Stimulated activated CD4-positive, alpha-beta T cell treated with anti-CD3 and anti-CD28 coated beads, Interleukin-1b, Interleukin-23, amount 100 ng/mL, for 1 hour (primary cell): ENCODE measurements at places on chromosomes 12 and 14.

DNA sequence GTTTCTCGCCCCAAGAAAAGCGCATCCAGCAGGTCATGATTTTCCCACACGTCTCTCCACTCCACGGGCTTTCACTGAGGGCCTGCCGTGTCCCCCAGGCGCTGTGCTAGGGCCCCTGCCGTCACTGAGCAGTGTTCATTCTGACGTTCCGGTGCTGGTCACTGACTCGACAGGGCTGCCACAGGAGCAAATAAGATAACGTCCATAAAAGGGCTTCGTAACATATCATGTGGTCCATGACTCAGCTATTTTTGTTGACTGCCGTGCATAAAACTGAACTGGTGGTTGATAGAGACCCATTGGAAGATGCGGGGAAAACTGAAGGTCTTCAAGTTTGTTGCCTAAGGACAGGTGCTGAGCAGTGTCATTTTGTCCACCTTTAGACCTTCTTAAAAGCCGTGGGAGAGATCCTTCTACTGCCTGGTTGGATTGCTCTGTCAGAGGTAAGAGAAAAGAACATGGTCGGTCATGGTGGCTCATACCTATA is 46.3 kb downstream of the ADGRD1 start:
- no peak for DNase-seq

- no peak for DNase-seq
Measured at GRCh38 chr12:65123435-65124063, 2.4 kb upstream of the WIF1 start.

DNA sequence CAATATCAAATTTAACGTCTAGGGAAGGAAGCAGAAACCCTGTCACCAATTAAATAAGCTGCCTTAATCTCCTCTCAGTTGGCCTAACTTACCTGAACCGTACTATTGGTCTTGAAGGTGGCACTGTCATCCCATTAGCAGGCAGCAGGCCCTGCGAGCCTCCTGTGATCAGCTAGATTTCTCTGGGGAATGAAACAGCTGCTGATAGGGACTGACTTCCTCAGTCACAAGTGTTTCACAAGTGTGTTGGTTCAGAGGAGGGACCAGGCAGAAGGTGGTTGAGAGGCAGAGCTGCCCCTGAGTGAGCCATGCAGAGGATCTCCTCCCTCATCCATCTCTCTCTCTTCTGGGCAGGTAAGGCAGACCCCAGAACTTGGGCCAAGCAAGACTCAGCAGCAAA is 166.8 kb downstream of the DAD1 start:
- no peak for DNase-seq

DNA sequence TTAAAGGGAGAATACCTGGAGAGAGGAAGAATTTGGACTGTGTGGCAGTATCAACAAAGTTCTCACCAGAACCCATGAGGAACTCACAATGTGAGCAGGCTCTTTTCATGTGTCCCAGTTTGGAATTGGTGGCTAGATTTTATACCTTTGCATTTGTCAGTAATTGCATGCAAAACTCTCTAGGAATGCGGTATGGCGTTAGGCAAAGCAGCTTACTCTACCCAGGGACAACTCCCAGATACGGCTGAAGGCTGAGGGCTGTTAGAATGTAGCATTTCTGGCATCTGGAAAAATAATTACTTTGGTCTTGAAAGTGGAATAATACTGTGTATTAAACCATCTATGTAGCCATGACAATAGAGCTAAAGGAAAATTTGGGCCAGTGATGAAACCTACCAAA is 635.5 kb downstream of the SLC16A7 start:
- no peak for DNase-seq

DNA sequence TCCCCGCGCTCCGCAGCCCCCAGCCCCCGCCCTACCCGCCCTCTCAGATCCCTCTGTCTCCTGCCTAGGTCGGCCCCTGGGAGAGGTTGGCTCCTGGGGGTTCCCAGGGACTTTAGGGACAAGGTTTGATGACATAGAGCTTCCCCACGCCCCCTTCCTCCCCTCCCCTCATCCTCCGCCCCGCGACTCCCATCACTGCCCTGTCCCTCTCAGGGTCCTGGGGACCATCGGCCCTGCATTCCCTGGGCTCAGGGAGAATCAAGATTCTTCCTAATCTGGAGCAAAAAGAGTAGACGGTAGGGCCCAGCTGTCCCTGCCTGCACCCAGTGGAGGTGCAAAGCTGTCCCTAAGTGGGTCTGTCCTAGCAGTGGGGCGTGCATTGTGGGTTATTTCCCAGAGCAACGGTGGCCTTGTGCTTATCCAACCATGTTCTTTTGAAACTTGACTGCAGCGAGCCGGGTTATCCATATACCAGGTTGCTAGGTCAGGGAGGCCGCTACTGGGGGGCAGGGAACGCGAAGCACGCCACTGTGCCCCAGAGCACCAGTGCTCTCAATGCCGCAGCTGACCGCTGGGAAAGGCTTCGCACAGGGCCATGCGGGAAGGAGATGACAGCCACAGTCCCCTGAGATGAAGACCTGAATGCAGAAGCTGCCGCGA is 124.4 kb upstream of the PRMT8 start:
- DNase-seq = no peak

GRCh38 chr14:37655418-37655817 is 60.0 kb downstream of the TTC6 start:
- DNase-seq = no peak

GRCh38 chr14:83870546-83871270 is 1659.2 kb upstream of the FLRT2 start:
- no peak for DNase-seq

- no peak for DNase-seq
Measured at GRCh38 chr12:77497647-77498046, 333.0 kb upstream of the NAV3 start.

GRCh38 chr12:59780605-59781135 is 184.8 kb downstream of the SLC16A7 start:
- no peak for DNase-seq

- no peak for DNase-seq
Measured at GRCh38 chr14:89466944-89467343, 49.9 kb upstream of the FOXN3 start.

DNA sequence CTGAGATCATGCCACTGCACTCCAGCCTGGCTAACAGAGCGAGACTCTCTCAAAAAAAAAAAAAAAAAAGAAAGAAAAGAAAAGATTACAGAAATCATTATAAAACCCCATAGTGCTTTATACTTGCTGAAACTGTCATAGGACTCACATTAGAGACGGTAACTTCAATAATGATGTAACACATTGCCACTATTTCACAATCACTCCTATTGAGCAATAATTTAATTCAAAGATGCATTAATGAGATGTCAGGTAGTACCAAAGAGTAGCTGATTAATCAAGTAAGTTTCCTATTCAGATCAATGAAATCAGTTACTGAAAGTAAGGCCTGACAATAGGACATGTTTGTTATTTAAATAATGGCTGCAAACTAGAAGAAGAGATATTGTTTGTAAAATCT is 751.5 kb upstream of the ALG10B start:
- no peak for DNase-seq

DNA sequence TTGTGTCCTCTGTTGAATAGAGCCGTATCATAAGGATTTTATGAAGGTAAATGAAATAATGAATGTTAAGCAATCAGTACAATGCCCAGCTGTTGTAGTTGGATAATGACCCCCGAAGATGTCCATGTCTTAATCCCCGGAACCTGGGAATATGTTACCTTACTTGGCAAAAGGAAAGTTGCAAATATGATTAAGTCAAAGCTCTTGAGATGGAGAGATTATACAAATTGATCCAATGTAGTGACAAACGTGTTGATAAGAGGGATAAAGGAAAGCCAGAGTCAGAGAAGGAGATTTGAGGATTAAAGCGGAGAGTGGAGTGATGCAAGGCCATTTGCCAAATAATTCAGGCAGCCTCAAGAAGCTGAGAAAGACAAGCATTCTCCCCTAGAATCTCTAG is 19.2 kb upstream of the MGAT4C start:
- no peak for DNase-seq

GRCh38 chr14:51323492-51323891 is 83.4 kb downstream of the TMX1 start:
- no peak for DNase-seq

DNA sequence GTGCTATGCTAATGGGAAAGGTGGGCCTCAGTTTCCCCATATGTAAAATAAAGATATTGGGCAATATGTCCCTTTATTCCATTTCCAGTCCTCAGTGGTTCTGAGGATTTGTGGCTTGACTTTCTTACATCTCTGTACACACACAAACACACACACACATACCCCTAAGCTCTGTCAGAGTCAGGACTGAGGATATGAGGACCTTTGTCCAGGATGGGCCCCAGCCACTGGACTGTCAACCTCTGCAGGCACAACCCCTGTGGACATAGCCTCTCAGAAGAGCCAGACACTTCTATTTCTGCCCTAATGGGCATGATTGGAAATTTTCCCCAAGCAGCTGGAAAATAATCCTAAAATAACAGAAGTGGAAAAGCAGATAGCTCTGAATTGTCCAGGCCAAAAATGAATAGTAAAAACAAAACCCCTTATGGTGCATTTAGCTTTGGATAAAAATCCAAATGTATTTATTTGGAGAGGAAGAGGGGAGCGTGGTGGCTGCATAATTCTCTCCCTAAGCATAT is 50.2 kb downstream of the RIN3 start:
- no peak for DNase-seq

DNA sequence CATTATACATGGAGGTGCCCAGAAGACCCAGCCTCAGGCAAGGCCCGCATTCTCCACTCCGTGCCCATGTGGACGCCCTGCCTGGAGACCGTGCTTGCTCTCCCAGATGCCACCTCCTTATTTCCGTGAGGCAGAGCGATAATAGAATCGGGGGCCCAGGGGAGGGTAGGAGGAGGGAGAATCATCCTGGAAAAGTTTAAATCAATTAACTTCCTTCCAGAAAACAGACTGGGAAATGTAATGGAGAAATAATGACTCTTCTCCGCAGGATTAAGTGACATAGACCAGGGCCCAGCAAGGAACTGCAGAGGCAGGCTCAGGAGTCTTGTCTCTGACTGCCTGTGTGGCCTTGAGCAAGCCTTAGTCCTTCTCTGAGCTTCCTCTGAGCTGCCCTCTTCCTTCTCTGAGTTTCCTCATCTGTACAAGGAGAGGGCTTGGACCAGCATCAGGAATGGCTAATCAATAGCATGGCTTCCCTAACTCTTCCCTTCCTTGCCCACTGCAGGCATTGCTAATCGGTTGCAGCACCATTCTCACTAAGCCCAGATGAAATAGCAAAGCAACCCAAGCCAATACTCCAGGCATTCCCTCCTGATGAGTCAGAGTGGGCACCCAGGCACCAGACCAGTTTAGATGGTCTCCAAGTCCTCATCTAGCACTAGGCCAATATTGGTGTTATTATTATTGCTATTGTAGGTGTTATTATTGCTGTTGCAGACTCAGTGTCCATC is 11.3 kb upstream of the FAM222A start:
- DNase-seq = no peak

- DNase-seq = no peak
Measured at GRCh38 chr14:84961637-84962036, 568.3 kb upstream of the FLRT2 start.

GRCh38 chr12:111314953-111315539 is 53.8 kb downstream of the PHETA1 start:
- DNase-seq = no peak

- peak; percentile 49 for DNase-seq
Measured at GRCh38 chr12:49288412-49288853, 6.5 kb upstream of the PRPH start.

- DNase-seq = no peak
Measured at GRCh38 chr12:1796515-1797010, 23.8 kb upstream of the LRTM2 start.
